Left cardiac atrium (tissue), 4 donors: ENCODE measurements at places on chromosomes 16 and 17. TPM values are rescaled to one million over a fixed set of nuclear protein-coding genes. Genes with fewer than 3 reads are reported as not detected.
A peak's percentile ranks its signal among the peaks of the same experiment; 100 is the strongest.

DNA sequence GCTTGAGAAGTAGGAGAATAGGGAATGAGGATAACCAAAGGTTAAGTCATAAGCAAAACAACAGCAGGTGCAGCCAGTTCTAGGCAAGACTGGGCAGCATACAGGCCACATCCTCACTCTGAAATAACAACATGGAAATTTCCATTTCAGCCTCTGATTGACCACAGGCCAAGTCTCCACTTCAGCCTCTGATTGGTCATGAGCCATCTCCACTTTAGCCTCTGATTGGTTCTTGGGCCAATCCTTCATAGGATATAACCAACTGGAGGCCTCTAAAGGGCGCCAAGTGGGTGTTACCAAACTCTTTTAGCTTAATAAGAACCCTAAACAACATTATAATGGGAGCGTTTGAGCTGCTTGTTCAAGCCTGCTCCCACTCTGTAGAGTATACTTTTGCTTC is 512.0 kb downstream of the NPIPA7 start:
- no peak for DNase-seq

The MSI2 gene
- 95.5 TPM for total RNA-seq

DNA sequence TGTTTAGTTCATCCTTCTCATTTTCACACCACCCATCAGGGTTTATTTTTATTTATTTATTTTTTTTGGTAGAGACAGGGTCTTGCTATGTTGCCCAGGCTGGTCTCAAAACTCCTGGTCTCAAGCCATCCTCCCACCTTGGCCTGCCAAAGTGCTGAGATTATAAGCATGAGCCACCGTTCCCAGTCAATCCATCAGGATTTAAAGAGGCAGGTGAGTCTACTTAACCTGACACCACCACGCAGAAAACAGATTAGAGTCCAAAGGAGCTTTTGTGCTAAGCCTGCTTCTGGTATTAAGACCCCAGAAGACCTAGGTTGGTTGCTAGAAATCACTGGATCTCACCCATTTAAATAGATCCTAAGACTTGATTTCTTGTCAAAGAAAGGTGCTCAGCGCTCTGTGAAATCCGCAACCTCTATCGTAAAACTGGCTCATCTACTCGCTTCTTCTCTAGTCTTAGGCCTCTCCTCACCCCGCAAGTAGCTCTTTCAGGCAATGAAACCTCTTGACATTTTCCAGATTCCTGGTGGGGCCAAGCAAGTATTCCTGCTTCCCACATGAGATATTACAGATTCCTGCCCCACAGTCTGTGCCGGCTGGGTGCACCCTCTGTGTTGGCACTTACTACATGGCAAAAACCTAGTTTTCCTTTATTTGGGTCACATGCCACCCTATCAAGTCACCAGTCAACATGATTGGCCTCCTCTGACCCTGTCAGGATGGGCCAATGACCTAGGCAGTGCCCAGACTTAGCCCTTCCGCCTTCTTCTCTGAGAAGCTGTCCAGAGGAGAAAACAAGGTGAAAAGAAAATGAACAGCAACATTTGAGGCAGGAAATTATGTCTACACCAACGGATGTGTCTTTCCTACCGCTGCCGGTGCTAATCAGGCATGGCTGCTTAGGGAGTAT is 9.0 kb downstream of the PITPNA start:
- DNase-seq, result no peak

DNA sequence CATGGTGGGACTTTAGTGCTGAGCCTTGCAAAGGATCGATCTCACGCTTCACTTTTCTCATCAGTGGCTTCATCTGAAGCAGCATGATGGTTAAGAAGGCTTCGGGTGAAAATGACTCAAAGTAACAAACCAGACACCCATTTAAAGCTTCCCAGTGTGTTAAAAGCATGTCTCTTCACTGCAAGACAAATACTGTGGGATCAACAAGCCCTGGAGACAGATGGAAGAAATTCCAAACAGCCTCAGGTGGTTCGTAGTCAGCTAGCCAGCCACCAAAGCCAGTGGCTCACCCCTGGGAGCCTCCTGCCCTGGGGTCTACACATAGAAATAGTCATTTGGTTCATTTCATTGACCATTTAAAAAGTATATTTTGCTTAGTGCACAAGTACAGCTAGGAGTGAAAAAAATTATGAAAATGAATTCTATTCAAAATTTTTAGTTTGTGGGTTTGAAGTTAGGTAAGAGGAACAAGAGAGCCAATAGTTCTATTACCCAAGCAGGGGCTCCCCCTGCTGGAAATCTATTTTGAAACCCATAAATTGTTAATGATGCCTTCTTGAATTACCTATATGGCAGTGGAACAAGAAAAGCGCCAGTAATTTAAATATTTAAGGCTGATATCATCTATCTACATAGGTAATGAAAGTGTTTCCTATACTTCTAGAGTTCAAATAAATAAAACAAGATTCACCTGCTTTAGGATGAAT is 51.6 kb downstream of the PMP22 start:
- DNase-seq, result no peak

The PRM1 gene
- not detected for total RNA-seq

GRCh38 chr17:69709441-69709840 is 294.9 kb downstream of the MAP2K6 start:
- no peak for DNase-seq

The ST6GALNAC1 gene
- total RNA-seq, result 2.4 TPM

The NACA2 gene
- total RNA-seq, result not detected

- DNase-seq, result no peak
These were observed 29.0 kb upstream of the GAA start for GRCh38 chr17:80072410-80072809.

The TGFB1I1 gene
- 57.9 TPM for total RNA-seq

GRCh38 chr16:84813141-84813934 is 6.4 kb upstream of the CRISPLD2 start:
- DNase-seq, result peak; percentile 14

DNA sequence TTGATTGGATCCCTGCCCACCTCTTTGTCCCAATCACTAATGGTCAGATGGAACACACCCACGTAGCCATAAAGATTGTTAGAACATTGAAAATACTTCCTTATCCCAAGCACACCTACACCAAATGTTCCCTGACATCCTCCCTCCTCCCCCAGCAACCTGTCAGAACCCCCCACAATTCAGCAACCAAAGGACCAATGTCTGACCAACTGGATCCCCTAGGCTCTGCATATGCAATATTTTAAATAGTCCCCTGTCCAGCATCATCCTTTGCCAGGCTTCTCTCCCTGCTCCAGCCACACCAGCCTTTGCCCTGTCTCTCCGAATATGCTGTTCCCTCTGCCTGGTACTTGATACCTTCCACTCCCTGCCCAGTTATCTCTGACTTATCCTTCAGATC is 54.9 kb upstream of the CES5A start:
- no peak for DNase-seq

GRCh38 chr16:58024486-58025350 is 836 bp upstream of the MMP15 start:
- peak; percentile 47 for DNase-seq

The TP53TG3B gene
- total RNA-seq, result not detected

DNA sequence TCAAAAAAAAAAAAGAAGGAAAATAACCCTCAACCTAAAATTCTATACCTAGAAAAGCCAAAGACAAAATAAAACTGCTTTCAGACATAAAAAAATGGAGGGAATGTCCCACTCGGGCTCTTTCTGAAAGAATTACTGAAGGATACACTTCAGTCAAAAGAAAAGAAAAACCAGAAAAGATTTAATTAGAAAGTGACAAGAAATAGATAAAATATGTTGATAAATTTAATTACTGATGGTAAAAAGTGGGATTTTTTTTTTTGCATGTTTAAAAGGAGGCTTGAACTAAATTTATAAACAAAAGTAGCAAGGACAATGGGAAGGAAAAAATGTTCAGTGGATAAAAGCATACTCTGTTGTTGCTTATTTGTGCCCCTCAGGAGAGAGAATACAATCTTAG is 89.1 kb downstream of the OR1D5 start:
- no peak for DNase-seq

GRCh38 chr16:50360779-50361178 is 8.0 kb downstream of the BRD7 start:
- DNase-seq, result no peak

GRCh38 chr17:50154604-50155003 is 4.1 kb upstream of the PPP1R9B start:
- DNase-seq, result no peak

- DNase-seq, result no peak
These were observed 23.9 kb downstream of the SLC39A11 start for GRCh38 chr17:73068322-73069153.

The HS3ST3B1 gene
- 1.3 TPM for total RNA-seq

GRCh38 chr16:30509081-30509765 is 17.1 kb downstream of the ZNF768 start:
- DNase-seq, result no peak

The GSG1L gene
- total RNA-seq, result 63.9 TPM

GRCh38 chr17:64038331-64039105 is 18.1 kb upstream of the ICAM2 start:
- no peak for DNase-seq

- no peak for DNase-seq
These were observed 52.8 kb downstream of the USP10 start for GRCh38 chr16:84752600-84752999.

The FBRS gene
- total RNA-seq, result 29.5 TPM

GRCh38 chr17:74497471-74497870 is 31.0 kb downstream of the CD300A start:
- DNase-seq, result no peak

The NOS2 gene
- 0.05 TPM for total RNA-seq

- no peak for DNase-seq
These were observed 101.2 kb downstream of the WWOX start for GRCh38 chr16:78200623-78201096.

GRCh38 chr17:74873874-74874614 is 1.2 kb upstream of the FDXR start:
- DNase-seq, result no peak

GRCh38 chr17:35018814-35019213 is 38.5 kb downstream of the LIG3 start:
- no peak for DNase-seq

The CFAP97D1 gene
- not detected for total RNA-seq

The ABCC12 gene
- not detected for total RNA-seq

The TNP2 gene
- total RNA-seq, result not detected

GRCh38 chr17:59798111-59798510 is 90.7 kb downstream of the VMP1 start:
- DNase-seq, result no peak

The SYNGR3 gene
- 0.74 TPM for total RNA-seq

- DNase-seq, result no peak
These were observed 33.4 kb downstream of the PSME3IP1 start for GRCh38 chr16:57152096-57153093.
